Stimulated activated CD8-positive, alpha-beta memory T cell treated with anti-CD3 and anti-CD28 coated beads, Interleukin-12 subunit alpha, Interleukin-12 subunit beta, amount 100 ng/mL, for 4 hours (primary cell): ENCODE measurements at places on chromosomes 11 and 22.

DNA sequence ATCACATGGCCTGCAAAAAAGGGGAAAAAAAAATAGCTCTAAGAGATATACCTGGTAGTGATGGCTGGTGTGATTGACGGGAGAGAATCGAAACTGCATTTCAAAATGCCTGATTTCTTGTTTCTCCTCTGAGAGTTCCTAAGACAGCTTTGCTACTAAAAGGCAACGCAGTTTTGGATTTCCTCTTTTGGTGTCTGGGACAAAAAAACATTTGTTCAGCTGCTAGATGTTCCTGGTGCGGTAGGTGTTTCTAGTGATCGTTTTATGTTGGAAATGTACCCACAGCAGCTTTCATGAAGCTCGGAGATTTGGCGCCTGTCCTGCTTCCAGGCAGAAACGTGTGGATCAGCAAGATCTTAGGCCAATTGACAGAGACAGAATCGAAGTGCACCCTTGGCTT is 18.1 kb downstream of the P2RX3 start:
- no peak for DNase-seq

DNA sequence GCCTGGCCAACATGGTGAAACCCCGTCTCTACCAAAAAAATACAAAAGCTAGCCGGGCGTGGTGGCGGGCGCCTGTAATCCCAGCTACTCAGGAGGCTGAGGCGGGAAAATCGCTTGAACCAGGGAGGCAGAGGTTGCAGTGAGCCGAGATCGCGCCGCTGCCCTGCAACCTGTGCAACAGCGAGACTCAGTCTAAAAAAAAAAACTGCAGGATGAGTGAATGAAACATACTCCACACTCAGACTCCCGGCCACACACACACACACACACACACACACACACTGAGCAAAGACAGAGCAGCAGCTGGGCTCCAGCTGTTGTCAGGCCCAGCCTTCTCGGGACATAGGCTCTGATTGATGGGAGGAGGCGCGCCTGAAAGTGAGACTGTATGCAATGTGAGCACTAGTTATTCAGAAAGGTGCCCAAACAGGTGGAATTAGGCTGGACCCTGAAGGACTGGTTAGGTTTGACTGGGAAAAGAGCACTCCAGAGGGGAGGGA is 1.5 kb upstream of the PLEKHA7 start:
- no peak for DNase-seq

DNA sequence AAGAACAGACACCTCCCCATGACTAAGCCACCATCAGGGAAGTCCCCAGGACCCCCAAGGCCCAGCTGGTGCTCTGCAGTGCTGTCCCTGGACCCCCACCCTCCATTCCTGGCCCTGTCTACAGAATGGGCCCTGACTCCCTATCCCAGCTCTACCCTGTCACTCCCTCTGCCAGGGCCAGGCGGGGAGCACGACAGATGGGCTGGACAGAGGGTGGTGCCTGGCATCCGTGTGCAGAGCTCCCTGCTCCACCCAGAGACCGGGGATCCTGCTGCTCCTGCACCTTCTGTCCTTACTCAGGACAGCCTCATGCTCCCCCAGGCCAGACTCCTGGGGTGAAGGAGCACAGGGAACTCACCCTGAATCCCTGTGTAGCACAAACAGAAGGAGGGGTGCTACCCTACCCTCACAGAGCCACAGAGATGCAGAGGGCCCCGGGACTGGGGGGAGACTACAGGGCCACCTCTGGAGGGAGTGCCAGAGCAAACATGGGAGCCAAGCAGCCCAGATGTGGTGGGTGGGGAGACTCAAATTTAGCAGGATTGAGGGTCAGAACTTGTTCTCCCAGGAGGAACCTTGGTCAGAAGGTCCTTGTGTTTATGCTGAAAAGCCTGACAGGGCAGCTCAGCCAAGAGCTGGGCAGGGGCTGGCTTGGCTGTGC is 2.0 kb downstream of the ARVCF start:
- DNase-seq, result no peak

- no peak for DNase-seq
These were observed 309.2 kb downstream of the FAT3 start for GRCh38 chr11:92533657-92534335.

DNA sequence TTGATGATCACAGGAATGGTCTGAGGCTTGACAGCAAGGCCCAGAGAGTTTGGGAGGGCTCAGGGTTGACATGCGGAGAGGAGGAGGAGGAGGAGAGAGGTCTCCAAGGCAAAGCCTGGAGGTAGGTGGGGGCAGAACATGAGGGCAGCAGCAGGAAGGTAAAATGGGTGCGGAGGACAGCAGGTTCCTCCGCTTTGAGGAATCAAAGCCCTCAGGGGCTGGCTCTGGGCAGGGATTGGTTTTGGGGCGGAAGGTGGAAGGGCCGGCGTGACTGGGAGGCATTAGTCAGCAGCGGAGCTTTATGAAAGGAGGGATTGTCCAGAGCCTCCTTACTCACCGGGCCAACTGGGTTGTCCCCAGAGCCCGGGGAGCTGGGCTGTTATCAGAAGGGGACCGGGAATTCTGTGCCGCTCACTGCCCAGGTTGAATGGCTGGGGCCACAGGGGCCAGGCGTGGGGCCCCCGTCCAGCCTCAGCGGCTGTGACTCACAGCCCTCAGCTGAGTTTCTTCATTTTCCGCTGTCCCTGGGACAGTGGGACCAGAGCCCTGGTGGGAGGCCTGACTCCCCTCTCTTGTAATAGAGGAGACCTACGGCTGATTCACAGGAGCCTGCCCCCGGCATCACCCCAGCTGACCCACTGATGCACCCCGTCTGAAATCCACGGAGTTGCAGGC is 36.2 kb downstream of the LIF start:
- DNase-seq, result no peak

DNA sequence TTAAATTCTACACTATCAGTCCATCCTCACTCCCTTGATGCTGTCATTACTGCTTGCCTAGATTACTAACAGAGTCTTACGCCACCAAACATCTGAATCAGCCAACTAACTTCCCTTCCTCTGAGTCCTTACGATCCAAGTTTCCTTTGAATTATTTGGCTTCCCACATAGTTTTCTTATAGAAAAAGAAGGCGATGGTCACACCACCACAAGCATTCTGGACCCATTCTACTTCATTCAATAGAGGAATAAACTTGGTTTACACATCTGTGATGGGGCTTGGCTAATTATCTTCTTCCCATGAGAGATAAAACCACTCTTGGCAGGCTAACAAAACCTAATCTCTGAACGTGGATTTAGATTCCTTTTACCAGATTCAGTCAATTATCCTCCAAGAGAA is 35.0 kb downstream of the INTS4 start:
- no peak for DNase-seq

GRCh38 chr22:20889904-20890540 is 27.2 kb upstream of the CRKL start:
- no peak for DNase-seq

DNA sequence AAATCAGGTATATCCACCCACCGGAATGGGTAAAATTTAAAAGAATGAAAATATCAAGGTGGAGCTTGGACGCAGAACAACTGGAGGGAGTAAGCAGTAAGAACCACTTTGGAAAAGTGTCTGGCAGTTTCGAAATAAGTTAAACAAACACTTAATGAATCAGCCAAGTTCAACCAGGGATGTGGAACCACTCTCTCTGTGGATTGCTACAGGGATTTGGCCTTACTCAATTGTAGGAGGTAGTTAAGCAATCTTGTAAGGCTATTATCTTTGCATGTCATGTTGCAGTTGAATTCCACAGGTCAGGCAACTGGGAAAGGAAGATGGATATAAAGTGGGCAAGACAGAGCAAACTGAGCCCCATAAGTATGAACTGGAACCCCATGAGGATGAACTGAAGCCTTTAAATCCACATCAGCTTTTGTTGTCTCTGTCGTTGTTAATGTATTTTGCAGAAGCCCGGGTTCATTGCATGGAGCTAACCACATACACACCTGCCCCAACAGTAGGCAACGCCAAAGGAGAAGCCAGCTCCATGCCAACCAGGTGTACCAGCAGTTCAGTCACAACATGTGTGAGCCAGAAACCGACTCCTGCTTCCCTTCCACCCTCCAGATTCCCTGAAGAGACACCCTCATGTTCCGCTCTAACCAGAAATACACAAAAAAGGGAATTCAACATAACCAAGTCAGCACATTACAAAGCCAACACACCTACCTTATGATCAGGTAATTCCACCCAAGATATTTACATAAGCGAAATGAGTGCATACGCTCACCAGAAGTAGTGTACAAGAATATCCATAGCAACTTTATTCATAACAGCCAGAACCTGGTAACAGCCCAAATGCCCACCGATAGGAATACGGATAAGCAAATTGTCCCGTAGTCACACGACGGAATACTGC is 8.0 kb upstream of the SLC43A3 start:
- DNase-seq, result no peak
